ENCODE measurements at places on chromosomes 3 and 15.

DNA sequence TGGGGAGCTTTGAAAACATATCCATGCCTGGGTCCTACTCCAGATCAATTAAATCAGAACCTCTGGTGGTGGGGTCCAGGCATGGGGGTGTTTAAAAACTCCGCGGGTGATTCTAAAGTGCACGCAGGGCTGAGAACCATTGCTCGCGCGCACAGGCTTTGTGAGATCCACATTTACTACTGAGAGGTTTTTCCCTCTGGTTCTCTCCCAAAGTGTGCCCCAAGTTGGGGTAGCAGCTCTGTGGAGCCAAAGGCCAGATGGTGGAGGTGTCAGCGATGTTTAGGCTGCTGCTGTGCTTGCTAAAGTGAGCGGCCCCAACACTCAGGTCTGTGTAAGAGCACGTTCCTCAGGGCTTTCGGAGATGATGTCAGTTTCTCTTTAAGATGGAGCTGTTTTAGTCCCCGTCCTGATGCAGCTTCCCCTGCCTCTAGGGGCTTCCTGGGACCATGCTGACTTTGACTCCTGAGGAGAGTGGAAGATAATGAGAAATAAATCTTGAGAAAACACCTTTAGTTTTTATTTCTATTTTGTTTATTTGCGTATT is 13.4 kb upstream of the MAGEF1 start:
- no peak for DNase-seq

- DNase-seq = no peak
These were observed 45.8 kb upstream of the ETV5 start for GRCh38 chr3:186154641-186155040.

- DNase-seq = no peak
These were observed 55.8 kb downstream of the GASK1A start for GRCh38 chr3:43034911-43035310.

GRCh38 chr15:97456521-97457202 is 503.8 kb upstream of the ARRDC4 start:
- DNase-seq = no peak

DNA sequence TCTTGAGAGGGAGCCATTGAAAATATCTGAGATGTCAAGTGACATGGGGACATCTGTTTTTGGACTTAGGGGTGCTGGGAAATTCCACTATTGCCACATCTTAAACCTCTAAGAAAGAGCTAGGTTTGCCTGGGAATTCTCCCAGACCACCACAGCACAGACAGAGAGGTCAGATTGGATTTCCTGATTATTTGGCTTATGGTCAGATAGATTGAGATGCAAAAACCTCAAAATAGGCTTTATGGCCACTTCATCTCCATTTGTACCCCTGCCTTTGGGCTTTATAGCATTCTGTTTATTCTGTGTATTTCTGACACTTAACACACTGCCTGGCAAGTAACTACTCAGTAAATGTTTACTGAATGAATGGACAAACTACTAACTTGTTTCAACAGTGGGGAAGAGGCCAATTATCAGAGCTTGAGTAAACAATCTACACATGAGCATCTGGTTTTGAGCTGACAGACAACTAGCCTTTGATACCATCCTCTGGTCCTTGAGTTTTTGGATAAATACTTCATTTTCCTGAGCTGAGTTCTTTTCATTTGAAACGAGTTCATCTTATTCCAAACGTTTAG is 81.8 kb downstream of the TP63 start:
- no peak for DNase-seq

DNA sequence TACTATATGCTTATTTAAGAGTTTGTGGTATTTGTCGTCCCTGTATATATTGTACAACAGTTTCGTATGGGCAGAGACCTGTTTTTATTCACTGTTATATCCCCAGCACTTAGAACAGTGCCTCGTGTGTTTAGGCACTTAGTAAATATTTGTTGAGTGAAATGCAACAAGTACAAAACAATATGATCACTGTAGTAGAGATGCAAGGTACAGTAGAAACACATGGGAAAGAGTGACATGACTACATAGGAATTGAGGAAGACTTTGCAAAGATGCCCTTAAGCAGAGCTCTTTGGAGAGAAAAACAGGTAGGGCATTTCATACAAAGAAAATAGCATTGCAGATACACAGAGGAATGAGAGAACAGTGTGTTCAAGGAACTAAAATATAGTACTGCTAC is 18.3 kb downstream of the RASA2 start:
- no peak for DNase-seq

GRCh38 chr3:149020839-149021252 is 29.5 kb downstream of the GYG1 start:
- no peak for DNase-seq

DNA sequence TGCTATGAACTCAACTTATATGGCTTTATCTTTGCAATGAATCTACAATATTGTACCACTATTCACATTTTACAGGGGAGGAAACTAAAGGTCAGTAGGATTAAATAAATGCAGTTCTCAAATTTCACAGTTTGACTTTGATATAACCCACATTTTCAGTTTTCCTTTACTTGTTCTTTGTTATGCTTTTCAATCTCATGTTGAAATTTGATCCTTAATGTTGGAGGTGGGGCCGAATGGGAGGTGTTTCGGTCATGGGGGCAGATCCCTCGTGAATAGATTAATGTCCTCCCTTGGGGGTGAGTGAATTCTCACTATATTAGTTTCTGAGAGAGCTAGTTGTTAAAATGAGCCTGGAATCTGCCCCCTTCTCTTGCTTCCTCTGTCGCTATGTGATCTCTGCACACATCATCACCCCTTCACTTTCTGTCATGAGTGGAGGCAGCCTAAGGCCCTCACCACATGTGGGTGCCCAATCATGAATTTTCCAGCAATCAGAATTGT is 44.7 kb downstream of the CD200 start:
- DNase-seq = no peak

GRCh38 chr3:186386883-186387560 is 25.0 kb upstream of the DGKG start:
- DNase-seq = no peak

GRCh38 chr3:156615592-156616173 is 58.7 kb upstream of the TIPARP start:
- no peak for DNase-seq

DNA sequence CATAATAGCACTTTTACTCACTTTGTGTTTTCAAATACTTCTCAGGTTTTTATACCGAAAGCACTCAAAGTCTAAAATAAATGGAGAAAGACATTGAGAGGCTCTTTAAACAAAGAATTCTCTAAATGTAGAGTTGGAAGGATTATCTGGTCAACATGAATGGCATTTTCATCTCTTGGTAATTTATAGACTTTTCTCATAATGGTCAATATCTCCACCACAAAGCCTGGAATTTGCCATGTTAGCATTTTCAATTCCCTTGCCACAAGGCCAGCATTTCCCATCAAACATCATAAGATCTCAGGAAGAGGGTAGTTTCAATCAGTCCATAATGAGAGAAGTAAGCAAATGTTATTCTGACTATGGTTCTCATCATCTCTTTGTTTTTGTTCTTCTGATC is 293.0 kb downstream of the CADM2 start:
- no peak for DNase-seq

DNA sequence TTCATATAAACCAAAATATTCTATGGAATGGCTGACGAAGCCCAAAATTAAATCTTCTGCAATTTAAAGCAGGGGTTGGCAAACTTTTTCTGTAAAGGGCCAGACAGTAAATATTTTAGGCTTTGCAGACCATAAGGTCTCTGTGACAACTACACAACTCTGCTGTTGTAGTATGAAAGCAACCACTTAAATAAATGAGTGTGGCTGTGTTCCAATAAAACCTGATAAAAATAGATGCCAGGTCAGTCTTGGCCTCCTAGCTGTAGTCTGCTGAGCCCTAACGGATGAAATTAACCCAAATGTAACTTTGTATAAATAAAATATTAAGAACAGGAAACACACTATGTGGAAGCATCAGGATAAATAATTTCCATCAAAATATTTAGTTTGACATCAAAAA is 104.2 kb downstream of the FBXL22 start:
- no peak for DNase-seq

- no peak for DNase-seq
These were observed 26.1 kb downstream of the NCBP2 start for GRCh38 chr3:196916221-196916620.

DNA sequence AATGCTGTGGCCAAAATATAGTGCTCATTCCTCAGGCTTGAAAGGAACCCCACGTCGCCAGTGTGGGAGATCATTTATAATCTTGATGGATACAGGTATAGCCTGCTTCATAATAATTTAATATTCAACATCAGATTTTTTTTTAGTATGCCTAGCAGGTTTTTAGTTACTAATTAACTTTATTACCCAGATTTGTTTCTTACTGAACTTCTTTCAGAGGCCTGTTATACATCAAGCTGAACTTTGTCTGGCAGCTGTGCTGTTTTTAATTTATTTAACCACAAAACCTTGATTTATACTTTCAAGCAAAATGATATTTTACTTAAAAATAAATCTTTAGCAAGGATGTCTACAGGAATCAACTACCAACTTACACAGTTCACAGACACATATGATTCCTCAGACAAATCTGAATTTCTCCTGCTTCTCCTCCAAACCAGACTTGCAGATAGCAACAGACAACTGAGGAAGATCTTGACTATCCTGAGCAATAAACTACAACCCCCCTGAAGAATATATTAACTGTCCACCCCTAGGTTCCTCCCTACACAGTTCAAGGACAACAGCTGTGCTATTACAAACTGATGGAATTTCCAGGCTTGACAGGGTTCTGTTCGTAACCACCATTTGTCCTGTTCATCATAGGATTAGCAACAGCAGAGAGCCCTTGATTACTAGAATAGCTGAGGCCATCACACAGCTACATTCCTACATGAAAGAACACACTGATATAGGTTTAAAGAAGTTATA is 610 bp downstream of the MAP4 start:
- no peak for DNase-seq

DNA sequence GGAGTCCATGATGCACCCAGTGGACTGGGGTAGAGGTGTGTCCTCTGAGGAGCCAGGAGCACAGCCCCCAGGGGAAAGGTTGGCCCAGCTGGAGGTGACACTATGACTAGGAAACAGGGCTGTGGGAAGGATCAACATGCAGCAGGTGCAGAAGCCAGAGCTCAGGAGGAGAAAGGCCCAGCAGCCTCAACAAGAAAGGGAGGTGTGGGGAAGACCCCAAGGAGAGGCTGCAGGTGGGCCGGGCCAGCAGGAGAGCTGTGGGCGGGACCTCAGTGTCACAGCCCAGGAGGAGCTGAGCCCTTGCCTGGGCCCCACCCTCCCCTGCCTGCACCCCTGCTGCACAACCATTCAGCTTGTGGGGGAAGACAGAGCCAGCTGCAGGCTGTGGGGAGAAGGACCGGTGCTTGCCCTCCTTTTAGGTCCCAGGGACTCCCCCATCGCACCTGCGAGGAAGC is 18.4 kb upstream of the KLF13 start:
- no peak for DNase-seq

- DNase-seq = no peak
These were observed 32.4 kb upstream of the SETMAR start for GRCh38 chr3:4270720-4271119.

GRCh38 chr3:123310741-123311140 is 109.0 kb downstream of the SEC22A start:
- DNase-seq = no peak

DNA sequence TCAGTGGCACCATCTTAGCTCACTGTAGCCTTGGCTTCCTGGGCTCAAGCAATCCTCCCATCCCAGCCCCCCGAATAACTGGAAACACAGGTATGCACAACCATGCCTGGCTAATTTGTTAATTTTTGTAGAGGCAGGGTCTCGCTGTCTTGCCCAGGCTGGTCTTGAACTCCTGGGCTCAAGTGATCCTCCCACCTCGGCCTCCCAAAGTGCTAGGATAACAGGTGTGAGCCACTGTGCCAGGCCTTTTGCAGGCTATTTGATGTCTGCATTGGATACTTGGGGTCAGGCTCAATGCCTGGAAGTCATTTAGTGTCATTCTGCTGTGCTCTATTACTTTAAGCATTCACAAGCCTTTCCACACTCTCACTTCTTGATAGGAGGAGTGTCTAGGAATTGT is 17.6 kb downstream of the LIMD1 start:
- no peak for DNase-seq

DNA sequence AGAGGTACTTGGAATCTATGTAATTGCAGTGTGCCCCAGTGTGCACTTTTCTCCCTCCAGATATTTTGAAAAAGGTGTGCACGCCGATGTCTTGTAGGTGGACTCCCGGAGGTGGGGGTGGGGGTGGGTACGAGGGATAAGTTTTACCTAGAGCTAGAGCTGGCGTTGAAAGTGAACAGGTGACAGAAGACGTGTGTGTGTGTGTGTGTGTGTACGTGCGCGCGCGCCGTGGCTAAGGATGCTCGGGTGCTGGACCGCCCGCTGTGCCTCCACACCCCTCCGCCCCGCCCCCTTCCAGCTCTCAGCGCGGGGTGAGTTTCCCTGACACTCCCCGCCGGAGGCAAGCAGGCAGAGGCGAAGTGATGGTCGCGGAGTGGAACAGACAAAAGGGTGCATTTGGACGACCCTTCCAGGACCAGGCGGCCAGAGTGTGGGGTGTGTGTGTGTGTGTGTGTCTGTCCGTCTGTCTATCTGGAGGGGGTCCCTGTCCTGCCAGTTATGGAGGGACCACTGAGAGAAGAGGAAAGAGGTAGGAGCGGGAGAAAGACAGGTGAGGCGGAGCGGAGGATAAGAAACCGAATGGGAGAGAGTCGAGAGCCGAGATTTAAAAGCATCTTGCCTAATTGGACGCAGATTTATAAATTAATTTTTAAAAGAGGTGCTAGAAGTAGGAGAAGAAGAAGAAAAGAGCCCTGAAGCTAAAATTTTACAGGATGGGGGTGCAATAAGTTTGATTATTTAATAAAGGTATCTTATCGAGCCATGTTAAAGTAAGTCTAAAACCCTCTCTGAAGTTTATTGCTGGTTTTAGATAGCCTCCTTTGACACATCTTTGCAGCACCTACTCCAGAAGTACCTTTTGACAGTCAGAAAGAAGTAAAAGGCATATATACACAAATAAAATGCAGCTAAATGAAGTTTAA is 335.8 kb upstream of the THRB start:
- DNase-seq = no peak

DNA sequence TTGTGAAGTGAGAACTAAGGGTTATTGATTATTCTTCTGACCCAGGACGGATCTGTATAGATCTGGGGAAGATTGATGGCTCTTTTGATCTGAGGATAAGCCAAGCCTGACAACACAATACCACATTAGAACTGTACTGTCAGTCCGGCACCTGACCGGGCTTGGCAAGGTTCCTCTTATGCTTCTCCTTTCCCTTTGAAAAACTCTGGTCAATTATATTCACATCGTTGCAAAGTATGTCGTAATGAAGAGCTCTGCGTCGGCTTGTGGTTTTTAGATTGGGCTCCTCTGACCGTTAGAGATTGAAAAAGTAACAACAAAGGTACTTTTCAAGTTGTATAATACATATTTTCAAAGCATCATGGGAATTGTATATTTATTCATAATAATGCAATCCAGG is 389.8 kb downstream of the NR2F2 start:
- DNase-seq = no peak

GRCh38 chr3:37229740-37230139 is 55.4 kb upstream of the LRRFIP2 start:
- no peak for DNase-seq

- no peak for DNase-seq
These were observed 5.7 kb downstream of the ABHD5 start for GRCh38 chr3:43696441-43696840.

GRCh38 chr3:109702976-109703375 is 365.6 kb upstream of the DPPA4 start:
- no peak for DNase-seq
